ENCODE measurements at places on chromosomes 1 and 21.

- no peak for DNase-seq
These were observed 199.9 kb downstream of the PRDM2 start for GRCh38 chr1:13899856-13900255.

- DNase-seq, result no peak
These were observed 75.1 kb downstream of the ZNF281 start for GRCh38 chr1:200334661-200335256.

- DNase-seq, result peak; percentile 61
These were observed 43.4 kb downstream of the IGSF5 start for GRCh38 chr21:39788383-39788782.

GRCh38 chr1:59218521-59219236 lies 78.2 kb upstream of the FGGY start:
- no peak for DNase-seq

- no peak for DNase-seq
These were observed 36.7 kb downstream of the AJAP1 start for GRCh38 chr1:4690951-4691675.

GRCh38 chr1:62494137-62494536 lies 57.3 kb downstream of the USP1 start:
- DNase-seq, result no peak

- DNase-seq, result no peak
These were observed 56.9 kb downstream of the KLHDC7A start for GRCh38 chr1:18537386-18538306.

DNA sequence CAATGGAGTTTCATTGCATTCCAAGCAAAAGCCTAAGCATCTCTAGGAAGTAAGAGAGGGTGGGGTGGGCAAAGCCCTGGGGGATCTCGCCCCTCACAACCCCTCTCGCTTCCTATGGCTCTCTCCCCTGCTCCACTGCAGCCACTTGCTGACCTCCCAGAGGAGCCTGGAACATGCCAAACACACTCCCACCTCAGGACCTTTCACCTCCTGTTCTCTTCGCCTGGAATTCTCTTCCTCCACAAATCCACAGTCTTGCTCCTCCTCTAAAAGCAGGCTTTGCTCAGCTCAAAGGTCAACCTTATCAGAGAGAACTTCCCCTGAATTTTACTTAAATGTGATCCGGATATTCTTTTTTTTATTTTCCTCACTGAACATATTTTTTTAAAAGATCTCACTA lies 20.9 kb upstream of the SRRM1 start:
- no peak for DNase-seq

DNA sequence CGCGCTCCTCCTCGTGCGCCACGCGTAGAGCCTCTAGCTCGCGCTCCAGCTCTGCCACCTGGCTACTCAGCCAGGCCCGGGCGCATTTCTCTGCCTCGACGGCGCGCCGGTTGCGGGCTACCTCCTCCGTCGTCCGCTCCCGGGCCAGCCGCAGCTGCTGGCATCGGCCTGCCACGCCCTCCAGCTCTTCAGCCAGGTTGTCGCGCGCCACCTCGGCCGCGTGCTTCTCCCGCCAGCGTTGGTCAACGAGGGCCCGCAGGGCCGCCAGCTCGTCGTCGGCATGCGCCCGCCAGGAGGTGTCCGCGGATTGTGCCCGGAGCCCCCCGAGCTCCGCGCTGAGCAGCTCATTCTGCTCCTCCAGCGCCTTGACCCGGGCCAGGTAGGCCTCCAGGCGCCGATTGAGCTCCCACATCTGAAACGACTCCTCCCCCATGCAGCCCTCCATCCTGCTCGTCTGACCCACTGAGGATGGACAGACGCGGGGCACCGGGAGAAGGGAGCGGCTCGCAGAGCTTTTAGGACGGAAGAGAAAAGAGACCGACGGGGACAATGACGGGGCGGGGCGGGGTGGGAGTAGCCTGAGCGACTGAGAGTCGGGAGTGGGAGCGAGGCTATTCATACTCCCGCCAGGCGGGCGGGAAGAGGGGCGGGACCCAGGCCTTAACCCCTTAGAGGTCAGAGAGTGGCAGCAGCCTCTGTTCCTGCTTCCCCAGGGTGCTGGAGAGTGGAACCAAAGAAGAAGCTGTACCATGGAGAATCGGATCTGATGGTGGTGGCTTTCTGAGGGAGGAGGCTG lies at the start of gene NES:
Gene NES, minus strand, starts transcription at position 588 of the 796 bp plus-strand sequence. Its CDS starts 143 bp downstream, at position 445.
- peak; percentile 26 for DNase-seq

DNA sequence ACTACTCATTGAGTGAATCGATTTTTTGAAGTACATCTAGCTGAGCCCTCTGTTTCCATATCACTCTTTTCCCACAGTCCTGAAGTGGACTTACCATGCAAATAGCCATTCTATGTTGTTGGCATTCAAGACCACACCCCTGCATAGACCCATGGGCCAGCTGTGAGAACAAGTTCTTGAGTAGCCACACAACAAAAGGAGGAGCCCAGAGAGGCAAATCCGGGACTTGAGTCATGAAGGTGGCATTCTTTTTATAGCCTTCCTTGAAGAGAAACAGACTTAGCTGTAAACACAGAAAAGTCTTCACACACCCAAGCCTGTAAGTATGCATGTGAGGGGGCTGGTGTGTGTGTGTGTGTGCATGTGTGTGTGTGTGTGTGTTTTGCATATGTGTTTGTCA lies 13.8 kb upstream of the SPRR5 start:
- DNase-seq, result no peak

DNA sequence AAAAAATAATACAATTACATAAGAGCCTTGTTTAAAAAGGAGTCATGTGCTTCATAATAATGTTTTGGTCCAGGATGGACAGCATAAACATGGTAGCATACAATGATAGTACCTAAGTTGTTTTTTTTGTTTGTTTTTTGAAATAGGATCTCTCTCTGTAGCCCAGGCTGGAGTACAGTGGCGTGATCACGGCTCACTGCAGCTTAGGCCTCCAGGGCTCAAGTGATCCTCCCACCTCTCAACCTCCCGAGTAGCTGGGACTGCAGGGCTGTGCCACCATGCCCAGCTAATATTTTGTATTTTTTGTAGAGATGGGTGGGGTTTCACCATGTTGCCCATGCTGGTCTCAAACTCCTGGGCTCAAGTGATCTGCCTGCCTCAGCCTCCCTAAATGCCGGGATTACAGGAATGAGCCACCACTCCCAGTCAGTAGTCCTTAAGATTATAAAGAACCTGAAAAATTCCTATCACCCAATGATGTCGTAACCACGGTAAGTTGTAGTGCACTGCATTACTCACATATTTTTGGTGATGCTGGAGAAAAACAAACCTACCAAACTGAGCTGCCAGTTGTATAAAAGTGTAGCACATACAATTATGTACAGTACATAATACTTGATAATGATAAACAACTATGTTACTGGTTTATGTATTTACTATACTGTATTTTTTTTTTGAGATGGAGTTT lies 22.4 kb upstream of the RCOR3 start:
- DNase-seq, result no peak

- DNase-seq, result no peak
These were observed 96.6 kb downstream of the RIPK4 start for GRCh38 chr21:41670056-41670805.

DNA sequence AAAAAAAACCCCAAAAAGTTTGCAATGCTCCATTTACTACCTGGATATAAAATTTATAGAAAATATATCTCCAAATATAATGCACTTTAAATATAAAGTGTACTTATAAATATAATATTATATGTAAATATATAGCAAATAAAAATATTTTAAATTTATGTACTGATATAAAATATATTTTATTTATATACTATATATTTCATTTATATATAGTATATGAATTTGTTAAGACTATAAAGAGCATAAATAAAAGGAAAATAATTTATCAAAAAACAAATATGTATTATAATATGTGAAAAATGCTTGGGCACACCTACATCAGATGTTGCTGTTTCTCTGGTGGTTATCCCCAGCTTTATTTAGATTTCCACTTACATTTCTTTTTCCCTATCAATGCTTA lies 71.0 kb upstream of the ZBTB18 start:
- DNase-seq, result no peak

GRCh38 chr21:39036581-39036980 lies 146.7 kb downstream of the PSMG1 start:
- DNase-seq, result no peak

DNA sequence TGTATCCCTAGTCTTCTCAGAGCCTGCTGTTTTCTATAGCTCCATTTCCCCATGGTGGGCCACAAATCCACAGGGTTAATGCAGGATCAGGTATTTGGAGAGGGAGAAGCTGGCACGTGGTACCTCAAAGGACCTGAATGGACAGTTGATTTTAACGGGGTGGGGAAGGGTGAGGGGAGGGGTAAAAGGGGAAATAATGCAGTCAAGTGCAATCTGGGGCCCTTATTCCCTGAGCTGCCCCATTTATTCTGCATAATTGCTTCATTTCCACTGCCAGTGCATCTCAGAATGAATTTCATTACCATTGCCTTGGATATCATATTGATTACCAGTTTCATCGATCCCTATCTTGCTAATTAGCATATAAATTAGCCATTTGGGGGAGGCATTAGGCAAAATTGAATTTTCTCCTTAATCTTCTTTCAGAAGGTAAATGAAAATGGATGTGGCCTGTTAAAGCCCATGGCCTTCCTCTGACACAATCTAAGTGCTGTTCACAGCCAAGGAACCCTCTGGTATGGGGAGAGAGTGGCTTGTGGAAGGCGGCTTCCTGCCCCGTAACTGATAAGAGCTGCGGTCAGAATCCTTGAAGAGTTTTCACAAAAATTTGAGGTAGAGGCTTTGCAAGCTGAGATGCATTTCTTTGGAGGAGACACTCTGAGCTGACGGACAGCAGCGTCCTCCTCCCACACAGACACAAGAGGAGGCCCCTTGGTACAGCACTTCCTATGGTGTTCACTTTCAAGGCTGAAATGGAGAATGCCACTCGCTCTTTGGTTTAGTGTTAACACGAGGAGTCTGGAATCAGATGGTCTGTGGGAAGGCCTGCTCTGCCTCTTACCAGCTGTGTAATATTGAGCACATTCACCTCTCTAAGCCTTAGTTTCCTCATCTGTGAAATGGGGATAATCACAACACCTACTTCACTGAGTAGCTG lies 34.4 kb downstream of the PHC2 start:
- DNase-seq, result no peak

- DNase-seq, result no peak
These were observed 21.3 kb downstream of the SOAT1 start for GRCh38 chr1:179314928-179315327.

GRCh38 chr1:48309564-48310082 lies 87.1 kb downstream of the SLC5A9 start:
- DNase-seq, result no peak

DNA sequence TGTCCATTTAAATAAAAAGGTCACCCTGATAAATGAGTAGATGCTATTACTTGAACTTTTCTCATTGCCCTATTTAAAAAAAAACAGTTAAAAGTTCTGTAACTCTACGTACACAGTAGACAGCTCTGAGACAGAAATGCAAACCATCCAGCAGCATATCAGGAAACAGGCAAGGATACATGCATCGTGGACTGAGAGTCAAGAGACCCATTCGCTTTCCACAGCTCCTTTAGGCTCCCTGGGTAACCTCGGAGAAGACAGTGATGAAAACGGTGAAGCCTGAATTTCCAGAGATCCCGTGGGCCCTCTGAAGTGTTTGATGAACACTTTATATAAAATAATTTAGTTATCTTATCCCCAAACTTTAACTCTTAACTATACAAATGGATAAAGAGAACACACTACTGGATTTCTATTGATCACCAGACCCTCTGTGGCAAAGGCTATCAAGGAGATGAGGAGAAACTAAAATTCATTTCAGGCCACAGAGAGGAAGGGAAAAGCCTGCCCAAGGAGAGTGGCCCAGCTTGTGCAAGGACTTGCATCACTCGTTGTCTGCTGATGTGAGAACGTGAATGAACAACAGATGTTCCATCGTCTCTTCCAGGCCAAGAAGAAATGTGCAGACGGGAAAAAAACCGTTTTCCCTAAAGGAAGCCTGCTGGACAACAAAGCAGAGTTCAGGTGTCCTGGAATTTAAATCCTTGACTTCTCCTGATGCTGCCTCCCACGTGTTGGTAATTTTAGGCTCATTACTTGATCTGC lies 131.0 kb downstream of the TGFBR3 start:
- DNase-seq, result no peak

DNA sequence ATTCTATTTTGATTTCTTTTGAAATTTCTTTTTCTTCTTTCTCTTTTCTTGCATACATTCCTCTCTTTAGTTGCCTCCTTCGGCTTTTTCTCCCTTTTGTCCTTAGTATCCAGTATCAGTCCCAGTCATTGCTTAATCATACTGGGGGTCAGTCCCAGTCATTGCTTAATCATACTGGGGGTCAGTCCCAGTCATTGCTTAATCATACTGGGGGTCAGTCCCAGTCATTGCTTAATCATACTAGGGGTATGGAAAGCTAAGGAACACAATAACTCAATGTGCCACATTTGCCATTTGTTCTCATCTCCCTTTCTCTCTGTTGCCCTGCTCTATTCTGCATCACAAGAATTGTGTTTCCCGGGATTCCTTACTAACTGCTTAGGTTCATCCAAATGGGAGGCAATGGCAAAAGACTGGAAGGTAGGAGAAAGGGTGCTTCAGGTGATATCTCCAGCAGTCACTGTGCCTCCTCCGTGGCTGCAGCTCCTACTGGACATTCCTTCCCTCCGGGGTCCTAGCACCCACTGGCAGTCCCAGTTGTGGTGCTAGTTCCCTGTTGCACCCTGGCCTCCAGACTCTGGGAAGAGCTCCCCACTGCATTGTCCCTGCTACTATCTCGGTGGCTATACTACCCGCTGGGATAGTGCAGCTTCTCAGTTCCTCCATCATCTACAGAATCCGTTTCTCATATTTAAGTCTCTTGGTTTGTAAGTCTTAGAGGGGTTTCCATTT lies 32.6 kb upstream of the LAMC1 start:
- no peak for DNase-seq

DNA sequence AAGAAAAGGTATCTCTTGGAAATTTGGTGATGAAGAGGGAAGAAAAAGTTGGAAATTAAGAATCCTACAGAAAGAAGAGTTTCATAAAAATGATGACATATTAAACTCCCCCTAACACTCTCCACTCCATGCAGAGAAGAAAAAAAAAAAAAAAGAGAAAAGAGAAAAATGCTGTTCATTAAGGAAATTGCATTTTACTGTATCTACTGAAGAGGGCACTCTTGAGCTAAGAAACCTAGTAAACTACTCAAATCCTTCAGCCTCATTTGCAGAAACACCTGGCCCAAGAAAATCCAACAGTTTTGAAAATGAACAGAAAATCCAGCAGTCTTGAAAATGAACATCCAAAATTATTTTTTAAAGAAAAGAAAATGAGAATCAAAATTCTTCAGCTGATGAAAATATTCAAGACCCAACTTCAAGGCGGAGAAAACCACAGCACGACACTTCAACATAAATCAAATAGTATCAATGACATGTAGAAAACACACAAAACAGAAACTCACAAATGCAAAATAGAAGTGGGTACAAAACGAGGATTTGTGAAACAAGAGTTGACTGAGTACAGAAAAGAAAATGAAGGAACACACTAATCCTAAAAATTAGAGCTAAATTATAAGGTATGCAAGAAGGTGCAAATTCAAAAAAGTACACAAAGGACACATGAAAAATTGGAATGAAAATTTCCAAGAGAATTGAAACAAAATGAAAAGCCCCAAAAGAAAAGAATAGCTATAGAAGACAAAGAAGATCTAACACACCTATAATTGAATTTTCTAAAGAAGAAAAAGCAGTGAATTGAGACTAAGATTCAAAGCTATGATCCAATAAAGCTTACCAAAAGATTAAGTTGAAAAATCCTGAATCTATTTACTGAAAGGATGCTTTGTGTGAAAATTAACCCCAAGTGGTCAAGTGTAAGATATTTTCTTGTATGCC lies 73.2 kb upstream of the DNAJC6 start:
- DNase-seq, result no peak

- peak; percentile 39 for DNase-seq
These were observed 55.9 kb downstream of the NENF start for GRCh38 chr1:212488436-212489283.

GRCh38 chr1:234610666-234611224 lies 767 bp upstream of the IRF2BP2 start:
- DNase-seq, result peak; percentile 89

- DNase-seq, result no peak
These were observed 32.9 kb upstream of the JUN start for GRCh38 chr1:58816747-58817221.
